Stimulated activated CD4-positive, alpha-beta T cell treated with anti-CD3 and anti-CD28 coated beads, Interleukin-1b, Interleukin-23, amount 100 ng/mL, for 48 hours (primary cell): ENCODE measurements at places on chromosomes 1 and 21.

DNA sequence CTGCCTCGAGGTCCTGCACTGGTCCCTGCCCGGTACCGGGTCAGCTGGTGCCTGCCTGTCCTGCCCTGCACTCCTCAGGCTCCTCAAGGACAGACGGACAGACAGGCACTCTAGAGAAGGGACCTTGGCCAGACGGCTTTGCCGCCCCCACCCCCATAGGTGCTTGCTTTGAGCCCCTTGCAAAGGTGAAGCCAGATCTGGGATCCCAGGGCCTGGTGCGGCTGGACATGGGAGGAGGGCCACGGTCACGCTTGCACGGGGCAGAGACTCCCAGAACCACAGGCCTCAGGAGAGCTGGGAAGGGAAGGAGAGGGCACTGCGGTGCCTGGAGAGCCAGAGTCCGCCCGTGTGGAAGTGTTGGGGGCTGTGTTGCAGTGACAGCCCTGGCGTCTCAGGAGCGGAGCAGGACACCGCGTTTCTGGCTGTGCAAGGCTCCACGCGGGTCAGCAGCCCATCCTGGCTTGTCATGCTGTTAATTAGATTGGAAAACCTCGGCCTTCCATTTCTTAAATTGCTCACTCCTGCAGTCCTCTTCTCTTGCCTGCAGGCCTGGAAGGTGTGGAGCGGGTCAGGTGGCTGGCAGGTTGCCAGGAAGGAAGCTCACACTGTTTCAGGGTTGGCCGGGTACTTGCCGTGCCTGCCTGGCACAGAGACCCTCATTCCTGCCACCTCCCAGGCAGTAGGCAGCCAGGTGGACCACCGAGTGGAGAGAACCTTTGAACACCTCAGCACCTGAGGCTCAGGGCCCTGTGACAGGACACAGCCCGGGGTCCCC, 16.3 kb downstream of the COL18A1 start:
- no peak for DNase-seq

- DNase-seq = peak; percentile 25
Measured at GRCh38 chr1:204320382-204320804, 39.3 kb downstream of the PLEKHA6 start.

DNA sequence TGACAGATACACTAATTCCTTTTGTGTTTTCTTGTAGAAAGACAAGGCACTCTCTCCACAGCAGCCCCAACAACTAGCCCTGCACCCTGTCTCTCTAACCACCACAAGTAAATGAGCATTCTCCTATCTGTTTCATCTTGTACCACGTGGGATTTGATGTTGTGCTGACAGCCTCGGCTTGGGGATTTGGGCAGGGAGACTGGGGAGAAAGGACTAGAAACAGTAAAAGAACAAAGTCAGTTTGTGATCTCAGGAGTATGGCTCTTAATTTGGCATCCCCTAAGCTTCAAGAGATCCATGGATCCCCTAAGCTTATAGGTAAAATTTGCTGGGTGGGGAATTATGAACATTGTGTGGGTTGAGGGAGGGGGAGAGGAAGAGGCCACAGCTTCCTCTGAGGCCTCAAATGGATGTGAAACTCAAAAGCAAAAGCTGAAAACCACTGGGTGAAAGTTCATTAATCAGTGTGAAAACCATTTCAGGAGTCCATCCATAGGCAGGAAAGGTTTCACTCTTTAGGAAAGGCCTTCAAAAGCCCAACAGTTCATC, 3.1 kb downstream of the C1orf162 start:
- peak; percentile 46 for DNase-seq

- DNase-seq = peak; percentile 57
Measured at GRCh38 chr1:226708342-226708780, 30.7 kb downstream of the ITPKB start.

DNA sequence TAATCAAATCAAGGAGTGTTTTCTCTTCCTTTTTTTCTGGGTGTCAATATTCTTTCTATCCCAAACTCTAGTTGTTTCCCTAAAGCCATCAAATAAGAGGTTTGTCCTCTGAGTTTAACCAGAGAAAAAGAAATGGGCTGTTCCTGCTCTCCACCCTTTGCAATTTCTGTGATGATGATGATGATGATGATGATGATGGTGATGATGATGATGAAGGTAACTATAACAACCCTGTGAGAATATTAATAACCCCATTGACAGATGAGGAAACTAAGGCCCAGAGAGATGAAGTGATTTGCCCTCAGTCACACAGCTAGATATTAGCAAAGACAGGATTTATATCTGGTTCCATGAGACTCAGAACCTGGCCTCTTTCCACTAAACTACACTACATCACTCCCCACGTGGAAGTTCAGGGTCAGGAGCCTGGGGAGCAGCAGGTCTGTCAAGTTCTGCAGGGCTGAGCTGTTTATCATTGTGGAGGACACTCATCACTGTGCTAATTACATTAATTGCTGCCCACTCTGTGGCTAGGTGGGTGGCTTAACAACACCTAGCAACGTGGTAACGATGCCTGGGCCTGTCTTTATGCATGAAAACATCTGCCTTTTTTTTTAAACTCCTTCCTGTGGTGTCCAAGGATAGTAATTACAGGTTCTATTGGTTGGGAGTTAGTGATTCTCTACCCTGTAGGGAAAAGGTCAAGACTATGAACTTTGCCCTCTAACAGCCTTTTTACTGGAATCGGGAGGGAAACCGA, 19.0 kb upstream of the JUN start:
- DNase-seq = no peak

DNA sequence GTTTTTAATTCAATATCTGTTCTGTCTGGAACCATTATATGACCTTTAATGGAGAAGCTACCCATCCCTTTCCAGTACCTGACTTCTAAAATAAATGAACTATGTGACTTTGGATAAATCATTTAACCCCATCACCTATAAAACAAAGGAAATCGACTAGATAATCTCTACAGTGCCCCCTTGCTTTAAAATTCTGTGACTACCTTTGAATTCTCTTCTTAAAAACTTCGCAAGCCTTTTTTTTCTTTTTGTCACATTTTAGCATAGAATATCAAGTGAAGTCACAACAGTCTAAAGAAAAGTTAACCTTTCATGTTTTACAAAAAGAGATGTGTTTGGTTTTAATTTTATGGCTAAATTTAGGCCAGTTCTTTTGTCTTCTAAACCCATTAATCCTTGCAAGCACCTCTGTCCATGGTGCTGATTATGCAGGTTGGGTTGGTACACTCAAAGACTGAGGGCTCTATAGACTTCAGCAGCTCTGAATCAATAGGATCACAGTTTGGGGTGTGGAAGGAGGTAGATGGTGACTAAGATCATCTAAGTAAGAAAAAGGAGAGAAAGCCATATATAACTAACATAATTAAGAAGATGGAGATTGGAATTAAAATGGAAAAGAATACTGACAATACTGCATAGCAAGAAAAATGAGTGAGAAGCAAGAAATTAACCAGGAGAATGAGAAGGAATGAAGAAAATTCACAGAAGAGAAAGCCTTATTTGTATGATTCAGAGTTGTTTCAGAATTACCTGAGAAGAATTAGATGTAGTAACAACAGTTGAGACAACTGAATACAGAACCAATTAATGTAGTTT, 59.2 kb downstream of the TBX15 start:
- no peak for DNase-seq

GRCh38 chr1:165893507-165893906, 66.1 kb downstream of the UCK2 start:
- DNase-seq = no peak

DNA sequence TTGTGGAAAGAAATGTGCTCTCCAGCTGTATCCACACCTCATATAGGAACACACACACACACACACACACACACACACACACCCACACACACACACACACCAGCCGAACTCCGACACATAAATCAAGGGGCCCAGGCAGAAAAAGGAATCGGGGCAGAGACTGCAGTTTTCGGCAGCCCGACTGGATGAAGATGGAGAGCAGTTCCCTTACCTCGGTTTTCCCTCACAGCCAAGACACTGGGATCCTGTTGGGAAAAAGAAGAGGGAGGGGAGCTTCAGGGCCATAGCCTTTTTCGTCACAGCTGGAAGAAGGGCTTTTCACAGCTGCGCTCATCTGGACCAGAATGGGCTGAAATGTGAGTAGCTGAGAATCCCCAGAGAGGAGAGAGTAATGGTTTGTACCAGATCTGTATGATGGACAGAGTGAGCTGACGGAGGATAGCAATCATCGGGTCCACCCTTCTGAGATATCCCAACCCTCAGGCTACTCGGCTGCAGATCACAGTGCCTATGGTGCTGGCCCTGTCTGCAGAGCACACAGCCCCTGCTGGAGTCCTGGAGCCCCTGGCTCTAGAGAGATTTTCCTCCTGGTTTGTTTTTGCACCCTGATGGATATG, 37.7 kb downstream of the PIK3C2B start:
- DNase-seq = no peak

- DNase-seq = no peak
Measured at GRCh38 chr1:246828818-246829217, 102.9 kb downstream of the AHCTF1 start.

DNA sequence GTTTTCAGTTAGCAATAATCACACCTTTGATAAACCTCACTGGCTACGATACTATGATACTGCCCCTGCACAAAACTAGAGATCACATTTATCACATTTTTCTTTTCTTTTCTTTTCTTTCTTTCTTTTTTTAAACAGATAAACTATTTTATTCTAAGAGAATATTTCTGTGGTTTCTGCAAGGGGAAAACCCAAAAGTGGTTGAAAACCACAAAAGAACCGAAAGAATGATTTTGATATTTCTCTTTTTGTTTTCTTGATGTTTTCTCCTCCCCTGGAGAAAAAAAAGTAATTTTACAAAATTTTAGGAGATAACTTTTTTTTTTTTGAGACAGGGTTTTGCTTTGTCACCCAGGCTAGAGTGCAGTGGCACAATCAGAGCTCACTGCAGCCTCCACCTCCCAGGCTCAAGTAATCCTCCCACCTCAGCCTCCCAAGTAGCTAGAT, 18.4 kb upstream of the FRRS1 start:
- no peak for DNase-seq

- no peak for DNase-seq
Measured at GRCh38 chr21:34814529-34814951, 145.7 kb downstream of the CLIC6 start.

DNA sequence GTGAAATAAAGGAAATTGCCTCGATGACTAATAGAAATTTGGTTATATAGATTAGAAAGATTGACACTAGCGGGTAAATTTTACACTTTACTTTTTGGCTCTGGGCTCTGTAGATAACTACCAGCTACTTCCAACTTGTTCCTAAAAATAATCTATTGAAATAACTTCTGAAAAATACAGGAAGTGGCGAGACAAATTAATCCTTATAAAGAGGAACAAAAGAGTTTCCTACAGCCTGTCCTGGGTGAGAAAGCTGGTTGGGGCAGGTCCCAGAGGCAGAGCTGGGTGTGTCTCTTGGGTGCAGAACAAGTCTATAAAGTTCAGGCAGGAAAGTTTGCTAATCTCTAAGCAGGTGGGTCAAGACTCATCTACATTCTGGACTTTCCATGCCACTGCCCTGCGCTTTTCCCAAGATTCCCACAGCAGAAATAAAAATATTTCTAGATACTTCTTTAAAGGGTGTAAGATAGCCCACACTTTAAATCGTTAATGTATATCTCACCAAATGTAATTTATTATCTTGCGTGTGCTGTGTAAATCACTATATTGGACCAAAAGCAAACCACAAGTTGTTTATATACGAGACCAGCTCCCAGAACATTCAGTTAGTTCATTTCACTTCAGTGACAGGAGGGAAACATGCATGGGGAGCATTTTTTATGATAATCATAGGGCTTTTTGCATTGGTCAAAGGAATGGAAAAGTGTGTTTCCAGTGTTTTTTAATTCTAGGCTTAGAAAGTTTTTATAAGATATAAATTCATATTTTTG, 70.1 kb upstream of the NRIP1 start:
- DNase-seq = no peak

DNA sequence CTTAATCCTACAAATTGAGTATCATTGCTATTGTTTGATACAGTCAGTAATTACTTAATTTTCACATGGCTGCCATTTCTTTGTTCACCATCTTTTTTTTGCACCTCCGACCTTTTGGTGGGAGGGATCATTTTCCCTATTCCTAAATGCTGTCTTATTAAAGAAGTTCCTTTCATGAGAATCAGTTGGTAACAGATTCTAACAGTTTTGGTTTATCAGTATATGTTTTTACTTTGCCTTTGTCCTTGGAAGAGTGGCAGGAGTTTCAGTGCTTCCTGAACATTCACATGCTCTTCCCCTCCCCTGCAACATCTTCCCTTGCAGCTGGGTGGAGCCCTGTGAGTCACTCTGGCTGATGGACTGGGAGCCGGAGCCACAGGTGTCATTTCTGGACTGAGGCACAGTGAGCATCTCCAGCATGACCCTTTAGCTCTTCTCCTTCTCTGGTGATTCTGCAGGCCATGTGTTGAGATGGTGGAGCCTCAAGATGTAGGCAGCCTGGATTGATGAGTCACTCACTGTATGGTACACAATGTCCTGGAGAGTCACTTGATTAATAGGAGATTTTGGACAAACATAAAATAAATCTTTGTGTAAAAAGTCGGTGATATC, 217.7 kb downstream of the URB2 start:
- DNase-seq = no peak

DNA sequence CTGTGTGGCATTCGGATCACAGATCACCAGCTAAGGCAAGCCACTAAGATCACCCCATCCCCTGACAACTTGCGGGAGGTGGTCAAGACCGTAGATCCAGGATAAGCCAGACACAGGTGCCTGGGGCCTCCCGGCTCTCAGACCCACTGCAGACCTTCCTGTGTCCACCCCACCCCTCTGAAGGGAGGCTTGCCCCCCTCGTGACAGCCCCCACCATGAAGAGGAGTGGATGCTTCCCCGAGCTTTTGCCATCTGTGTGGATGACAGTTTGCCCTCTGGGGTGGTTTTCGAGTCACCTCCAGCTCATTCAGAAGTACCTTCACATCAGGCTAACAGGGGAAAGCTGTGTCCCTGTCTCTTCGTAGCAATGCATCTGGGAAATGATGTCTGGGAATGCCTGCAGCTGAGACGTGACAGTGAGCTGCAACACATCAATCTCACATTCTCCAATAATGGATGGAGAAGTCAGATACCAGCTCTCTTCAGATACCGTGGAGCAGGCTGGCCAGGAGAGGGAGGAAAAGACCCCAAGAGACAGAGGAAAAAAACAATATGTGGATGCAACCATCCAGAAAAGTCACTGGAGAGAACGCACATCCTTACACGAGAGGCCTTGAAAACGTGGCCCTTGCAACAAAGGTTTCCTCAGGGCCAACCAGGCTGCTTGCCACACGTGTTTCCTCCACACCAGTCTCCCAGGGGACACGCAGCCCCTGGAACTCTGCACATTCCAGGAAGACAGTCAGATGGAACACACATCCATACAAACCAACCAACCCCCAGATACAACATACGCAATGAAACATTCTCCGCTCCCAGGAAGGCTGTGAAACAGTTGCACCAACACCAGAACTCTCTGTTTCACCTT, 20.4 kb upstream of the FHAD1 start:
- DNase-seq = no peak

- no peak for DNase-seq
Measured at GRCh38 chr1:3586986-3587759, 24.1 kb downstream of the MEGF6 start.

GRCh38 chr1:6247651-6248050, 3.7 kb downstream of the HES3 start:
- DNase-seq = no peak
